ENCODE measurements at places on chromosomes 11 and 22. TPM values are rescaled to one million over a fixed set of nuclear protein-coding genes. Genes with fewer than 3 reads are reported as not detected.

KRTAP5-7 gene
- total RNA-seq, result not detected

LARGE2 gene
- 2.2 TPM for total RNA-seq

NXPE2 gene
- not detected for total RNA-seq

OR51F2 gene
- total RNA-seq, result not detected

IGF2 gene
- total RNA-seq, result 2.8 TPM

MS4A14 gene
- total RNA-seq, result not detected

DTX4 gene
- 4.8 TPM for total RNA-seq

MPZL2 gene
- total RNA-seq, result not detected

C22orf23 gene
- 0.16 TPM for total RNA-seq

MOB2 gene
- 38.4 TPM for total RNA-seq

ADORA2A gene
- 0.91 TPM for total RNA-seq

BRSK2 gene
- total RNA-seq, result 5.4 TPM

OR51E2 gene
- total RNA-seq, result not detected

MS4A1 gene
- not detected for total RNA-seq

APOL6 gene
- total RNA-seq, result 2.1 TPM

CDC42EP2 gene
- total RNA-seq, result 13.4 TPM

CYB5R3 gene
- total RNA-seq, result 106 TPM

WNT11 gene
- 1.4 TPM for total RNA-seq

SCGB1A1 gene
- total RNA-seq, result 0.45 TPM

SMIM38 gene
- total RNA-seq, result 0.05 TPM

OSM gene
- total RNA-seq, result not detected

VSIG10L2 gene
- not detected for total RNA-seq

TSSC4 gene
- 65.2 TPM for total RNA-seq

OOSP4A gene
- not detected for total RNA-seq

SLC22A8 gene
- not detected for total RNA-seq

MMP1 gene
- total RNA-seq, result 0.84 TPM

PSMD13 gene
- 173 TPM for total RNA-seq

DAGLA gene
- 6.2 TPM for total RNA-seq

TMPRSS13 gene
- total RNA-seq, result not detected

ABCG4 gene
- total RNA-seq, result 0.39 TPM
